ENCODE measurements at places on chromosomes 6 and 20. TPM values are rescaled to one million over a fixed set of nuclear protein-coding genes. Genes with fewer than 3 reads are reported as not detected.

The CUTA gene
- 62.5 TPM for total RNA-seq

The TRIM10 gene
- 0.42 TPM for total RNA-seq

The NFATC2 gene
- total RNA-seq, result 8.8 TPM

The OTOR gene
- total RNA-seq, result 0.16 TPM

The FAM184A gene
- total RNA-seq, result 12.1 TPM

The ADGRF1 gene
- 13.0 TPM for total RNA-seq

The APOM gene
- 0.69 TPM for total RNA-seq

- no peak for DNase-seq
These were observed 64.2 kb downstream of the FKBP5 start for GRCh38 chr6:35624341-35625070.

DNA sequence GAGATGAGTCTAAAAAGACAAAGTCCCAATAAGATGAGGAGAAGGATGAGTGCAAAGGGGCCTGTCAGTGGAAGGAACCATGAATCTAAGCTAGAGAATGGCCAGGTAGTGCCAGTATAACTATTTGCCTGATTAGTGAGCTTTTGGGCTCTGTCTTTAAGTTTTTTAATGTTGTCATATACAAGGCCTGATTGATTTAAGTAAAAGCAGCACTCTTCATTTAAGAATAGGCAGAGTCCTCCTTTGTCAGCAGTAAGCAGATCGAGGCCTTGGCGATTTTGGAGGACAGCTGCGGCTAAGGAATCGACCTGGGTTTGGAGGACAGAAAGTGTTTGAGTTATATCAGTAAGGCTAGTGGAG lies 753.4 kb upstream of the ADGRB3 start:
- DNase-seq, result no peak

GRCh38 chr6:50585441-50586330 lies 127.6 kb upstream of the TFAP2D start:
- DNase-seq, result no peak

DNA sequence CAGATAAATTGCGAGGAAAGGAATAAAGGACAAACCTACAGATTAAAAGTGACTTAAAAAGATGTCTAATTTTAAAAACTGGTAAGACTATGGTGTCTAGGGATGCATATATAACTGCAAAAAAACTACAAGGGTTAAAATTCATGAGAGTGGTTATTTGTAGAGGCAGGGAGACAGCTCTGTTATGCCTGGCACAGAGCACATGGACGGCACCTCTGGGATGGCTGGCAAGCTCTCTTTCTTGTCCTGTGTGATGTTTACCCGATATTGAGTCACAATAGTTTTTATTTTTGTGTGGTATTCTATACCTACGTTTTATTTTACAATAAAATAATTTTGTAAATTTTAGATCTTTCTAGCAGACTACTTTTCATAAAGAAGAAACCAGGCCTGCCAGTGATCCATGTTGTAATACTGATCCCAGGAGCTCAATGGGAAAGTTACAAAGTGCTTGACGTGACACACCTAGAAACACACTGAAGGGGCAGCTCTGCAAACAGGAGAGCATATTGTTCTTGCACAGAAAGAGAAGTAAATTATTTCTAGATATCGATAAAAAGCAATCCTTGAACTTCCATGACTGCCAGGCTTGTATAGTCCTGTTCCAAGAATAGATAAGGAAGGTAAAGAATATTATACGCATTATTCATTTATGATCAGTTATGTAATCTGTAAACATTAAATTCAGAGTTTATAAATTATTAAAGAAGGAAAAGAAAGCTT lies 290.0 kb downstream of the PTPRK start:
- no peak for DNase-seq

DNA sequence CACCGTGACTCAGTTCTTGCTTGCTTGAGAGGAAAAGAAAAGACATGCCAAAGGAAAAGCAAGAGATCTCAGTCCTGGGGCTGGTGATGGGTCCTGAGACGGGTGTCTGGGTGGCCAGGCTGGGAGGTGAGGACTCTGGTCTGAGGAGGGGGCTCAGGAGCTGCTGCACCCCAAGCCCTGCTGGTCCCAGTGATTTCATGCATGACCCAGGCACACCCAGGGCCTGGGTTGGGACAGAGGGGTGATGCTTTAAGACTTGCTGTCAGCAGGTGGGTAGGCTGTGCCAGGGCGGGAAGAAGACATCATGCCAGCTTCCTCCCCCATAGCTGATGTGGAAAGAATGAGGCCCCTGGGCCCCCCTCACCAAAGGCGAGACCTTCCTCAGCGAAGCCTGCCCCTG lies 65.1 kb upstream of the PMEPA1 start:
- DNase-seq, result no peak

- DNase-seq, result no peak
These were observed at the start of gene OXT for GRCh38 chr20:3071610-3072529. Gene OXT, plus strand, starts transcription at chr20:3071620. Its CDS starts 36 bp downstream, at chr20:3071656.

GRCh38 chr20:24049081-24049480 lies 60.5 kb upstream of the GGTLC1 start:
- DNase-seq, result no peak

DNA sequence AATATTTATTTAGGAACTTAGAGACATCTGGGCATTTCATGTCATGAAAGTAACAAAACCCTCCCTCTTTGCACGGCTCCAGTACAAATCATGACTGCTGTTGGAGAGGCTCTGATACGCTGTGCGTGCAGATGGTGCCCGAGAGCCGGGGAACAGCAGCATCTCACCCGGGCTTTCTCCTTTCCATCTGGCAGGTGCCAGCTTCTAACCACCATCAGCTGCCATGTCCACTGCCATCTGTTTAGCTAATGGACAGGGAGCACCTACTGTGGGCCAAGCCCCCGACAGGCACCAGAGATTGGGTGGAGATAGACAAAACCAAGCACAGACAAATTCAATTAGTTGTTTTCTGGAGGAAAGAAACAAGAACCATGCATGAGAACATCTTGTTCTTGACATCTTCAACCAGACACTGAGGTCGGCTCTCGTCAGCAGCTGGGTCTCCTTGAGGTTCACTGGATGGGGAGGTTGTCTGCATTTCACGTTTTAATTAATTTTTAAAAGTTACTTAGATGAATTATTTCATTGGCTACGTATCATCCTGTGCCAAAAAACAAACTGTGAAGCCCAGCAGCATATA lies 323.7 kb downstream of the THBS2 start:
- DNase-seq, result no peak

- DNase-seq, result no peak
These were observed 478.0 kb downstream of the KIF16B start for GRCh38 chr20:16095226-16095625.

DNA sequence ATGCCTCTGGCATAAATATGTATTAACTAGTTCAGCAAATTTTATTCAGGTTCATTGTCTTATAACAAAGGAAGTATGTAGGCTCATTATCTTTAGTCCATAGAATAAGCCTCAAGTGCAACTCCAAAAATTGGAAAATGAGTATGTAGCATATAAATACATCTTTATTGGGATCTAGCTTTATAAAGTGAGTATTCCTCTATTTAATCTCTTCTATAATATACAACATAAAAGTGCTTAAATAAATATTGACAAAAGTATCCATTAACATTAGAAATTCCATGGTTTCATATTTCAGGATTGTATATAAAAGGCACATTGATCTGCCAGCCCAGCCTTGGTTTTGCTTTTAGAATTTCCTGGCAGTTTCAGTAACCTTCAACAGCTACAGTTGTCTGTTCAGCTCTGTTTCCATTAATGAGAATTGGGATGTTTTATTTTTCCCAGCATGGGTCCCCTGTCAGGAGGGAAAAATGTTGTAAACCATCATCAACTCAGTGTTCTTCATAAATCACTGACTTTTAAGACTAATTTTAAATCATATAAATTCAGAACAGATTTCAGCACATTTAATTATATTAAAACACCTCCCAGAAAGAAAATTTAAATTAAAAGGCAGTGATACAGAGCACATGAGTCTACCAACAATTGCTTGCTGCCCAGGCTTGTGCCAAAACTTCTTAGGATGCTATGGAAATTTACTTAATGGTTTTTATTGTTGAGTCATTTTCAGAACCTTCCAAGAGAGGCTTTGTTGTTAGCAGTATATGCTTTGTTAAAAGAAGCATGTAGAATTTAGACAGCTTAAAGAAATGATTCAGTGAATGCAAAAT lies 119.7 kb downstream of the ADGRG6 start:
- no peak for DNase-seq

- DNase-seq, result no peak
These were observed 8.5 kb upstream of the DNMT3B start for GRCh38 chr20:32753731-32754130.

DNA sequence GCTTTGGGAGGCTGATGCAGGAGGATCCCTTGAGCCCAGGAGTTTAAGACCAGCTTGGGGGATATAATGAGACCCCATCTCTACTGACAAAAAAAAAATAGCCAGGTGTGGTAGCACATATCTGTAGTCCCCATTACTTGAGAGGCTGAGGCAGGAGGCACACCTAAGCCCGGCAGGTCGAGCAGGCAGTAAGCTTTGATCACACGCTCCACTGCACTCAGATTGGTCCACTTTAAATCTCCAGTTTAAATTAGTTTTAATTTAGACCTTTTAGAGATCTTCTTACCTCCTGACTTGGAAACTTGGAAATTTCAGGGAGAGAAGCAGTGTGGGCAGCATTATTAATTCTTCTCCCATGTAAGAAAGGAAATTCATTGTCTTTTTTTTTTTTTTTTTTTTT lies 16.8 kb upstream of the PLCB4 start:
- no peak for DNase-seq

GRCh38 chr6:80550281-80550680 lies 443.8 kb downstream of the BCKDHB start:
- peak; percentile 20 for DNase-seq

- no peak for DNase-seq
These were observed 441.0 kb upstream of the MARCKS start for GRCh38 chr6:113416170-113416569.

- no peak for DNase-seq
These were observed 20.2 kb downstream of the SNHG17 start for GRCh38 chr20:38414769-38415450.

GRCh38 chr6:118186672-118187567 lies 279.9 kb downstream of the SLC35F1 start:
- DNase-seq, result no peak

DNA sequence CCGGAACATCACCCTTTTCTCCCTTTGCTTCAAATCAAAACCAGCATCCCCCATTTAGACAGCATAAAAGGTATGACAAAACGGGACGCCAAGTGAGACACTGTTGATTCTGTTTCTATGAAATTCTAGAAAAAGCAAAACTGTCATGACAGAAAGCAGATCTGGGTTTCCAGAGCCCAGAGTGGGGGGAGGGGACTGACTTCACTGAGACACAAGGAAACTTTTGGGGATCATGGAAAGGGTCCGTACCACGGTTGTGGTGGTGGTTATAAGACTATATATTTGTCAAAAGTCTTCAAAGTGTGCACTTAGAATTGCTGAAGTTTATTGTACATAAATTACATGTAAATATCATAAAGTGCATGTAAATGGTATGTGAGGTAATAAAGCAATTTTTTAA lies 82.6 kb downstream of the SLC22A3 start:
- no peak for DNase-seq

DNA sequence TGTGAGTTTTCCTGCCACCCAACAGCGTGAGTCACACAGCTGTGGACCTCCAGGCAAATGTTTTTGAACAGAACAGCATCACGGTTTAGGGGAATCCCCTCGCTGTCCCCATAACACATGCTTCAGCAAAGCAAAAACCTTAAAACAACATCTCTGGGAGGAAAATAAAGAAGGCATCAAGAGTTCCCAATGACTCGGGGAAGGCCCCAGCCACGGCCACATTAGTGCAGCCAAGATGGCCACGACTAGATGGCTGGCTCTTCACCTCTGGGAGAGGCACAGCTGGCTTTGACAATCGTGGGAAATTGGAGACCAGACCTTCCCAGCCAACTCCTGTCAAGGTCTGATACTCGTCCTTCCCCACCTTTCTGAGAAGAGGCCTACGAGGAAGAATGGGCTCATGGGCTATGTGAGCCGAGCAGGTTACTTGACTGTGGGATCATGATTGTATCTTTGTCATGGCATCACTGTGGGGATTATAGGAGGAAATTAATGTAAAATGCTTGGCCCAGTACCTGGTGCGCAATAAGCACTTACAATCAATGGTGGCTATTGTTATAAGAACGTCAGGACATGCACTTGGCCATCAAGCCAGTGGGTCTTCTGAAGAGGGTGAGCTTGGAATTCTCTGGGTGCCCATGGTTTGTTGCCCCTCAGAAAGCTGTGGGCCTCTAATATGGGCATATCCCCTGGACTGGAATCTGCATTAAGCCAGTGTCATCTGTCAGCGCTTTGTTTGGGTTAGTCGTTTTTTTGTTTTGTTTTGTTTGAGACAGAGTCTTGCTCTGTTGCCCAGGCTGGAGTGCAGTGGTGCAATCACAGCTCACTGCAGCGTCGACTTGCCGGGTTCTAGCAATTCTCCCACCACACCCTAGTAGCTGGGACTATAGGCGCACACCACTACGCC lies 43.6 kb downstream of the FGD2 start:
- no peak for DNase-seq

DNA sequence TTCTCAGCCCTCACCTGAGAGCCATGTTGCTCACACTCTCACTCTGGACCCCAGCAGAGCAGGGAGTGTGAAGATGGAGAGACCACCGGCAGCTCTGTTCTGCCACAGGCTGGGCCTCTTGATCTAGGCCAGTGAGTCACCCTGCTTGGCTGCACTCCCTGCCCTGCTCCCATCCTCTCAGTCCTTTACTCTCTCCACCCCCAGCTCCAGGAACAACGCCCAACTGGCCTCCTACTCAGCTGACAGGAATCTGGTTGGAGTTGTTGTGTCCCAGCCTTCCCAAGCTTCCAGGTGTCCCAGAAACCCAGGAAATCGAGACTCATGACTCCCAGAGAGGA lies at the start of gene PSORS1C1:
TSS of gene PSORS1C1 (plus strand) at position 260 of the 338 bp plus-strand sequence. CDS start 14,833 bp downstream, outside the sequence.
- no peak for DNase-seq

- DNase-seq, result no peak
These were observed 226.8 kb upstream of the SGK1 start for GRCh38 chr6:134544737-134545136.

- no peak for DNase-seq
These were observed 32.8 kb downstream of the TSPYL4 start for GRCh38 chr6:116221067-116221466.

GRCh38 chr20:50715694-50716093 lies 15.7 kb upstream of the PARD6B start:
- DNase-seq, result no peak

DNA sequence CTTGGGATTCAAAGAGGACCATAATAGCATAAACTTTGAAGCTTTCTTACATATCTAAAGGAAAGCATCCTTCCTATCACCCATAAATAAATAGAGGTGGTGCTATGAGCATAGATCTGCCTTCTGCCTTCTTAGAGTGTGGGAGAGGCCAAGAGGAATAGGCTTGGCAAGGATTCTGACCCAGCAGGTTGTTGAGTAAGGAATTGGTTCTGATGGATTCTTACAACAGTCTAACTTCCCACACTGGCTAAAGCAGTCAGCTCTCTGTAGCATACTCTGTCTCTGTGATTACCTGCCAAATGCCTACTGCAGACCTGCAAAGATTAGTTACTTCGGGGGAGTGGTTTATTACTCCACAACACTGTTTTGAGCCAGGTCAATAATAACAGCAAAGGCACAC lies 198.0 kb upstream of the RAB32 start:
- no peak for DNase-seq

Data from urinary bladder (tissue), 4 donors.